Activated T-helper 1 cell treated with anti-CD3 and anti-CD28 coated beads, Interleukin-12 subunit alpha, Interleukin-12 subunit beta, Interleukin-2, Interleukin-4 antibody, amounts not matched to agents 30 ng/mL and 10 ng/mL and 1 ng/mL, durations not matched to agents 14 hours and 24 hours and 36 hours (primary cell): ENCODE measurements at places on chromosomes 12 and 14.

DNA sequence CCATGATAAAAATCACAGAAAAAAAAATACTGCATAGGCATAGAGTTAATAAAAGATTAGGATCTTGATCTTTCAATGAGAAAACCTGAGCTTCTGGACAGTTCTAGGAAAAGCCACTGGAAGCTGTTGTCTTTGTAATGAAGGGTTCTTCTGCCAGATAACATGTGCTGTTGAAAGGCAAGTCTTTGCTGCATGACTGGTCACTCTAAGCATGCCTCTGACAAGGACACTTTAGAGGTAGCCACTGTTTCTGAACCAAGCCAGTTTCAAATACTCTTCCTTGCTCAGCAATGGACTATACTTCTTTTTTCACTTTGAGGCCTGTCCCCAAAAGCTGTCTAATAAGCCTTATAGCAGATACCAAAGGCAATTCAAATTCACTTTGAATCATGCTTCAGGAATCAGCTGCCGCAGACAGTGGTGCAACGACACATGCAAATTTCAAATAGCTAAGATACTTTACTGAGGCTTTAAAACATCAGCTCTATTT is 70.2 kb downstream of the BTG1 start:
- H3K27ac ChIP-seq = no peak overlapping the region
- H3K27me3 ChIP-seq = no peaks in the 10 kb centered on the region
- H3K4me1 ChIP-seq = peaks cover 50% of the 10 kb centered on the region
- DNase-seq = no peak
- H3K36me3 ChIP-seq = peaks cover 4% of the 10 kb centered on the region

GRCh38 chr14:70180718-70181117 is 8.0 kb downstream of the SLC8A3 start:
- H3K4me3 ChIP-seq = no peak overlapping the region
- H3K36me3 ChIP-seq = no peaks in the 10 kb centered on the region
- DNase-seq = no peak
- no peaks in the 10 kb centered on the region for H3K4me1 ChIP-seq

DNA sequence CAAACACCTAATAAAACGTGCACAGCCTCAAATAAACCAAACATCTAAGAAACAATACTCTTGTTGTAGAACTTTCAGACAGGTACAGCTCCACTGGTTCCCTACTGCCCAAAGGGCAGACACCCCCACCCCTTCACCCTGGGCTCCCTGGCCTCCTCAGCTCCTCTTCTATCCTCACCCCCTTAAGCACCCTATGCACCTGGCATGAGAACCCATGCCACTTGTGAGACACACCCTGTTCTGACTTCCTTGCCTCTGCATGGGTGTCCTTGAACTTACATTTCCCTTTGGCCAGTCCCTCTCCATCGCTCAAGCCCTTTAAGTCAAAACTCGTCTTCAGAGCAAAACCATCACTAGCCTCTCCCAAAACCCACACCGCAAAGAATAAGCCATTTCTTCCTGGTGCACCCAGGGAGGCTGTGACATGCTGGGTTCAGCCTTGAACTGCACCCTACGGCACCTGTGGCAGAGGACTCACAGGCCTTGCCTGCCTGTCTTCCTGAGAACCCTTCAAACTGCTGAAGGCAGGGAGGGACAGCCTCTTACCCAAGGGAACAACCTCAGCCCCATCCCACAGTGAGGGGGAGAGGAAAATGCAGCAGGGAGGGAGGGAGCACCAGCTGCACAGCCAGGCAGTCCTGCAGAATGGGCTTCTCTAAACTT is 12.6 kb upstream of the ACTR6 start:
- H3K36me3 ChIP-seq = peaks cover 16% of the 10 kb centered on the region
- peaks cover 38% of the 10 kb centered on the region for H3K4me1 ChIP-seq
- DNase-seq = no peak
- H3K27me3 ChIP-seq = no peaks in the 10 kb centered on the region
- H3K27ac ChIP-seq = no peak overlapping the region

GRCh38 chr14:89136587-89136986 is 280.4 kb downstream of the FOXN3 start:
- no peak overlapping the region for H3K4me3 ChIP-seq
- no peak for DNase-seq
- no peaks in the 10 kb centered on the region for H3K4me1 ChIP-seq
- no peaks in the 10 kb centered on the region for H3K36me3 ChIP-seq

- peak; percentile 29 for DNase-seq
- no peaks in the 10 kb centered on the region for H3K36me3 ChIP-seq
- H3K4me1 ChIP-seq = peaks cover 45% of the 10 kb centered on the region
- peak overlapping the region; percentile 20 for H3K27ac ChIP-seq
Measured at GRCh38 chr12:51395283-51396230, 4.4 kb upstream of the GALNT6 start.
